Endothelial cell of umbilical vein (primary cell): ENCODE measurements at places on chromosomes 1 and 21.
A peak's percentile ranks its signal among the peaks of the same experiment; 100 is the strongest.

GRCh38 chr21:45223236-45224185 is 64.2 kb downstream of the POFUT2 start:
- no peak overlapping the region for H3K4me3 ChIP-seq
- H3K27me3 ChIP-seq: no peaks in the 10 kb centered on the region
- H3K36me3 ChIP-seq: no peaks in the 10 kb centered on the region
- no peak overlapping the region for H3K27ac ChIP-seq

- no peaks in the 10 kb centered on the region for H3K36me3 ChIP-seq
- no peaks in the 10 kb centered on the region for H3K27me3 ChIP-seq
- DNase-seq: peak; percentile 74
- H3K4me3 ChIP-seq: no peak overlapping the region
- H3K4me1 ChIP-seq: peaks cover 46% of the 10 kb centered on the region
- H3K27ac ChIP-seq: no peak overlapping the region
These were observed 2.4 kb downstream of the PLPP3 start for GRCh38 chr1:56576880-56577405.

GRCh38 chr1:187384504-187384903 is 555.8 kb downstream of the PLA2G4A start:
- H3K27ac ChIP-seq: no peak overlapping the region
- DNase-seq: no peak
- no peaks in the 10 kb centered on the region for H3K4me1 ChIP-seq
- H3K27me3 ChIP-seq: no peaks in the 10 kb centered on the region
- H3K4me3 ChIP-seq: no peak overlapping the region

- no peak for DNase-seq
- H3K27ac ChIP-seq: no peak overlapping the region
- H3K27me3 ChIP-seq: no peaks in the 10 kb centered on the region
- H3K4me3 ChIP-seq: no peak overlapping the region
- no peaks in the 10 kb centered on the region for H3K4me1 ChIP-seq
- no peaks in the 10 kb centered on the region for H3K36me3 ChIP-seq
These were observed 2.5 kb upstream of the AQP10 start for GRCh38 chr1:154318386-154318785.
